ENCODE measurements at places on chromosomes 3 and 15. TPM values are rescaled to one million over a fixed set of nuclear protein-coding genes. Genes with fewer than 3 reads are reported as not detected.

GRCh38 chr3:147008886-147009285 lies 397.5 kb downstream of the ZIC4 start:
- H3K27me3 ChIP-seq: no peaks in the 10 kb centered on the region
- no peak overlapping the region for H3K4me3 ChIP-seq
- H3K4me1 ChIP-seq: no peaks in the 10 kb centered on the region
- no peak overlapping the region for H3K27ac ChIP-seq
- no peak for DNase-seq

- no peak overlapping the region for H3K4me3 ChIP-seq
- no peaks in the 10 kb centered on the region for H3K36me3 ChIP-seq
- H3K27ac ChIP-seq: no peak overlapping the region
- H3K27me3 ChIP-seq: no peaks in the 10 kb centered on the region
- no peak for DNase-seq
Measured at GRCh38 chr15:95227235-95227634, 995.9 kb downstream of the MCTP2 start.

- DNase-seq: no peak
- no peak overlapping the region for H3K4me3 ChIP-seq
- H3K27me3 ChIP-seq: no peaks in the 10 kb centered on the region
- no peak overlapping the region for H3K27ac ChIP-seq
Measured at GRCh38 chr3:184784731-184785500, 27.1 kb upstream of the VPS8 start.

DNA sequence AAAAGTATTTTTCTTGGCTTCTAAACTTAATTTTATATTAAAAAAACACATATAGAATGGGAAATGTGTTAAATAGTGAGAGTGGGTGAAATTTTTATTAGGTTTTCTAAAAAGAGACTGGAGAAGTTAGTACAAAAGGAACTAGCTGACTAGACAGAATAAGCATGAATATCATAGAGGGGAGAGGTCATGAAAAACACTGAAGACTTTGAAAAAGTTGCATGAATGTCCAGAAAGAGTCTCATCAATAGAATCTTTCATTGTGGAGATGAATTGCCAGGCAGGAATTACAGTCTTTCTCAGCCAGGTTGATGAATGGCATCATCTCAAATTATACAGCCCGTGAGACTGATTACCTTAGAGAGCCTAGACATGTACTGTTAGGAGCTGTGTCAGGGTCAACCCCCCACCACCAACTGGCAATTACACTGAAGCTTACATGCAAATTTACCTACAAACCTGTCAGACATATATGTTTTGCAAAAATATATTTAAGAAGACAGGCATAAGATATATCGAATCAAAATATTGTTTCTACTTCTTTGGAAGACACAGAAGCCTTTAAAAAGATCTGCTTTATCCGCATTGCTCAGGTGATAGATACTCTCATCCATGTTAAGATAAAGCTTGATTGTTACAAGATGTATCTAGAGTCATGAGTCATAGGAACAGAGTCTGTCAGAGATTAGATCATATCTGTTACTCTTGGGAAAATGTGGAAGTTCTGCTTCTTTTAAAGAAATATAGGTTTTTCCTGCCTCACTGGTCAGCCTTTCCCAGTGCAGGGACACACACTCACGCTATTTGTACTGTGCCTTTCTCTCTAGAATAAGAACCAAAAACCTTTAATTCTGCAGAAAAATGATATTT lies 34.8 kb upstream of the PFN2 start:
- no peaks in the 10 kb centered on the region for H3K27me3 ChIP-seq
- no peaks in the 10 kb centered on the region for H3K4me1 ChIP-seq
- H3K36me3 ChIP-seq: no peaks in the 10 kb centered on the region
- no peak overlapping the region for H3K27ac ChIP-seq

GRCh38 chr15:40944510-40945296 lies 8.6 kb upstream of the CHAC1 start:
- no peaks in the 10 kb centered on the region for H3K36me3 ChIP-seq
- H3K4me1 ChIP-seq: peaks cover 19% of the 10 kb centered on the region
- no peak overlapping the region for H3K27ac ChIP-seq
- no peak for DNase-seq
- no peak overlapping the region for H3K4me3 ChIP-seq

GRCh38 chr15:71885390-71885789 lies 75.0 kb downstream of the NR2E3 start:
- no peak overlapping the region for H3K27ac ChIP-seq
- H3K27me3 ChIP-seq: no peaks in the 10 kb centered on the region
- H3K4me1 ChIP-seq: peaks cover 9% of the 10 kb centered on the region
- H3K36me3 ChIP-seq: 0 out of 2 replicates have a peak, but pooled peaks cover 3% of the 10 kb centered on the region

DNA sequence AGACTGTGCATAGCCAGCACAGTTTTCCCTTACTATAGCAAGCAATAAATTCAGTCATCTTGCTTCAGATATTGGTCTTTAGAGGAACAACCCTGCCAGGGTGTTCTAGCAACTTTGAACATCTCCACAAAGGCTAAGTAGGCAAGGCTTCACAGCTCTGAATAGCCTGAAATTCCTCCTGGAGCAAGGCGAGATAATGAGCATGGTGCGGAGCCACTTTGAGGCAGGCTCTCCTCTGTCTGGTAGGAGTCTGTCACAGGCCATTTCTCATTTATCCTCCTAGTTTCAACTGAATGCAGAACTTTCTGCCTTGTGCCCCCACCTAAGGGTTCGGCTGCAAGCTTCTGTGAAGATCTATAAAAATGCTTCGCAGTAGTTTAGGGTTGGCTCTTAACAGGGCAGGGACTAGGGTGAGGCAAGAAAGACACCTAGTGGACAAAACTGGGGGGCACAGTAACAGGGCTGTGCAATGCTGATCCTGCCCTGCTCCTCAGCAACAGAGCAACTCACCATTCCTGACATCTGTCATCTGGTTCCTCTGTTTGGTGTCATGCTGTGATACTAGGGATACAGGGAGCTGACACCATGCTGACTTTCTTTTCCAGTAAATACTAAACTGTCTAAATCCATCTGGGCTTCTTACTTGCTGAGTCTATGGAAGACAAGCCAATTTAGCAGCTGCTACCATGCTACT lies 16.6 kb upstream of the EHHADH start:
- no peak overlapping the region for H3K4me3 ChIP-seq
- H3K27me3 ChIP-seq: no peaks in the 10 kb centered on the region
- no peaks in the 10 kb centered on the region for H3K36me3 ChIP-seq

DNA sequence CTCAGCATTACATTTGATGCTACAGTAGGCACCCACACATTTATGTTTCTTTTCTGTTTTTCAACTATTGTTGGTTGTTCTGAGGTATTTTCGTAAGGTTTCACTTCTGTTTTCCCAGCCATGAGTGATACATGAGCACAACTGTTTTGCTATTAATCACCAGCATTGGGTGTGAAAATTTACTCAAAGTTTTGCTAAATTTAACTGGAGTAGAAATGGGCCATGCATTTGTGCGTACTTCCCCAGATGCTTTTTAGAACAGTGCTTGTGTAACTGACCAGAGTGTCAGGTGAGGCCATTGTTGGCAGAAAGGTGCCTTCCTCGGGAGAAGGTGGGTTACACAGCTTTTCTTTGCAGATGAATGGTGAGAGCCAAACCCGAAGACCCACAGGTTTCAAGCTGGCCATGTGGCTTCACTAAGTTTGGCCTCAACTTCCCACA lies 70.4 kb downstream of the ST6GAL1 start:
- no peak for DNase-seq
- no peak overlapping the region for H3K27ac ChIP-seq

DNA sequence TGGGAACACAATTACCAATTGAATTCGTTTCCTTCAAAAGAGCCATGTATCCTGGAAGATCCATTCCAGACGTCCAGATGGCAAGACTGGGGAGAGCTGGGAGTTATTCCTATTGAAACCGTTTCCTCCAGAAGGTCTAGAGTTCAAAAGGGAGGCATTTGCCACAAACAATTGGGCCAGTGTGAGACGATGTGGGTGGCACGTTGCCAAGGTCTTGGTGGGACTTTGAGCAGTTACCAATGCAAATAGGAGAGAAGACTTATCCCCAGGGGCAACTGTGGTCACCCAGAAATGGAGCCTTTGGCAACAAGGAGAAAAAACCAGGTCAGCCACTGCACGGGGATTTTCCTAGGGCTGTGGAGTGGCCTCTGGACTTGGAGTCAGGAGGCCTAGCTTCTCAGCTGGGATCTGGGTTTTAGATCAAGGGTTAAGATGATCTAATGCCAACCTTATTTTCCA lies 29.6 kb upstream of the TLE3 start:
- H3K4me1 ChIP-seq: no peaks in the 10 kb centered on the region
- no peaks in the 10 kb centered on the region for H3K36me3 ChIP-seq
- no peaks in the 10 kb centered on the region for H3K27me3 ChIP-seq
- no peak overlapping the region for H3K27ac ChIP-seq

DNA sequence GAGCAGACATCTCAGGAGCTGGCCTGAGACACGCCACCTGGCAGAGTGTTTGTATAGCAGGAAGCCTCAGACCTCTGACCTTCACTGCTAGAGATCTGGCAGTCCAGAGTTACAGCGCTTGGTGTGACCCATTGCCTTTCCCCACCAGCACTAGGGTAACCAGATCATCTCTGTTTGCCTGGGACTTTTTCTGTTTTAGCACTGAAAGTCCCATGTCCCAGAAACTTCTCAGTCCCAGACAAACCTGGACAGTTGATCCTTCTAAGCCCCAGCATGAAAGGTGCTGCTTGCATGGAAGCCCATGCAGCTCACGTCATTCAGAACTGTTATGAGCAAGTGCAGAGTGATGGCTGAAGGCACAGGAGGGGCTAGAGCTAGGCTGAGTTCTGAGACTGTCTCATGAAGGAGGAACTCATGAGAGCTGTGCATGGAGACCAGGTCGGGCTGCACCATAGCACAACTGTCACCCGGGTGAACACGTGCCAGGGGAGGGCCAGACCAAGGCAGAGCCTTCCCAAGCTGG lies 18.2 kb upstream of the AHSG start:
- H3K4me3 ChIP-seq: no peak overlapping the region
- no peak overlapping the region for H3K27ac ChIP-seq
- no peak for DNase-seq
- no peaks in the 10 kb centered on the region for H3K4me1 ChIP-seq
- H3K27me3 ChIP-seq: no peaks in the 10 kb centered on the region

GRCh38 chr3:122245513-122246174 lies 62.2 kb downstream of the CASR start:
- no peaks in the 10 kb centered on the region for H3K27me3 ChIP-seq
- H3K36me3 ChIP-seq: no peaks in the 10 kb centered on the region
- no peak overlapping the region for H3K4me3 ChIP-seq

GRCh38 chr3:85159376-85159775 lies 200.6 kb downstream of the CADM2 start:
- H3K36me3 ChIP-seq: no peaks in the 10 kb centered on the region
- H3K4me1 ChIP-seq: peaks cover 1% of the 10 kb centered on the region
- H3K27ac ChIP-seq: no peak overlapping the region
- DNase-seq: no peak

KLF15 gene
- total RNA-seq: 19.5 TPM

KY gene
- not detected for total RNA-seq

LAMB2 gene
- 107 TPM for total RNA-seq

UROC1 gene
- not detected for total RNA-seq

ESYT3 gene
- total RNA-seq: 7.0 TPM

Measured in H1 (cell line).